ENCODE measurements at places on chromosomes 2 and 18.

GRCh38 chr2:28956415-28956826 is 24.7 kb upstream of the TOGARAM2 start:
- peak; percentile 33 for DNase-seq

DNA sequence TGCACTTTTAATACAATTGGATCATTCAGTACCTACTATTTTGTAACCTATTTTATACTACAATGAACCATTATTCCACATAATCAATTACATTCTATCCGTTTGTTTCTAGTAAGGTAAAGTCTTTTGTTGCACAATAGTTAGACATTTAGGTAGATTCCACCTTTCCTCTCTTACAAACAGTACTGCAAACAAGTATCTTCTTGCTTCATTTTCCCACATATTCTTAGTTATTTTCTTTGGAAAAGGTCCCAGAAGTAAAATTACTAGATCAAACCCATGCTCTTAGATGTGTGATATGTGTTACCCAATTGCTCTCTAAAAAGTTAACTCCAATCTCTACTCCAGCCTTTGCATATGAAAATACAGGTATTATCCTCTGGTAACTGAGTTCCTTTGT is 49.6 kb downstream of the SPIRE1 start:
- DNase-seq = no peak

- DNase-seq = peak; percentile 32
These were observed 27.7 kb upstream of the SMCHD1 start for GRCh38 chr18:2627821-2628276.

DNA sequence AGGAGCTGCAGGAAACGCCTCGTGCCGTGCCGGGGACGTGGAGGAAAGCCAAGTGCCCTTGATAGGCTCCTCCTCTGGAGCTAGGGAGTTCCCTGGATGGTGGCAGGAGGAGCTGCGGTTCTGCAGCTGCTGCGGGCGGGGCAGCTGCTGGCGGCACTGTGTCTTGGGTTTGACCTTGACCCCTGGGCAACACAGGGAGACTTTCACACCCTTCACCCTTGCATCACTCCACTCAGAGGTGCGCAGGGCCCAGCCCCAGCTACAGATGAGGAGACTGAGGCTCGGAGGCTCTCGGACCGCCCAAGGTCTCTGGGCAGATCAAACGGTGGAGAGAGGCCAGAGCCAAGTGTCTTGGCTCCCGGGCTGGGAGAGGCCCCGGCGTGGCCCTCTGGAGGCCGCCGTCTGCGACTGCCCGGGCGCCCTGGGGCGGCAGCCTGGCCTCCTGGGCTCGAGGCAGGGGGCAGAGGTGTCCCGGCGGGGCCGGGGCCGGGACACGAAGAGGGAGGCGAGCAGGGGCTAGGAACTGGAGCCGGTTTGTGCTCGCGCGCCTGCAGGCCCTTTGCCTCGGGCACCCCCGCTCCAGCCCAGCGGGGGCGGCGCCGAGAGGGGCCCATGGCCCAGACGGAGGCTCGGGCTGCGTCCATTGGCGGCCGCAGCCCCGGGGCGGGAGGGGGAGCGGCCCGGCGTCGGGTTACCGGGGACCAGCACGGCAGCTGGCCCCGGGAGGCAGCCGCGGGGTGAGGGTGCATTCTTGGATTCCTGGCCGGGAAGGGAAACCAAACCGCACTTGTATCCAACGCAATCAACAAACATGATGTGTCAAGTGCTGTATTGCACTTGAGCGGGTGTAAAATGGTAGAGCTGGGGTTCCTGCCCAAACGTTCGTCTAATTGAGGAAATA is 129.6 kb upstream of the SLC1A4 start:
- peak; percentile 26 for DNase-seq

DNA sequence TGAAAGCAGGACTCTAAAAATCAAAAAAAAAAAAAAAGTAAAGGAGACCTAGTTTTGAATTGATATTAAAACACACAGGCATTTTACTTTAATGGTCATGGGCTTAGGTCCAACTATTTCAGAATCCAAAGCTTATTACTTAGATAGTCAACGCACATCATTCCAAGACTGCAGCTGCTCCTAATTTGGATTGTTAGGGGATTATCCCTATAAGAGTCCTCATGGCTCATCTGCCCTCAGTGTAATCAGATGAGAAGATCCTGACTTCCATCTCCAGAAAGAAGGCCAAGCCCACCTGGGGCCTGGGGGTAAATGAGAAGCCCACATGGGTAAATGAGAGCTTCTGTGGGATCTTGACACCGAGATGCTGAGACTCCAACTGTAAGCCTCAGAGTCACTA is 424.2 kb downstream of the NRXN1 start:
- no peak for DNase-seq

- DNase-seq = no peak
These were observed 16.6 kb downstream of the SP110 start for GRCh38 chr2:230203110-230203676.

DNA sequence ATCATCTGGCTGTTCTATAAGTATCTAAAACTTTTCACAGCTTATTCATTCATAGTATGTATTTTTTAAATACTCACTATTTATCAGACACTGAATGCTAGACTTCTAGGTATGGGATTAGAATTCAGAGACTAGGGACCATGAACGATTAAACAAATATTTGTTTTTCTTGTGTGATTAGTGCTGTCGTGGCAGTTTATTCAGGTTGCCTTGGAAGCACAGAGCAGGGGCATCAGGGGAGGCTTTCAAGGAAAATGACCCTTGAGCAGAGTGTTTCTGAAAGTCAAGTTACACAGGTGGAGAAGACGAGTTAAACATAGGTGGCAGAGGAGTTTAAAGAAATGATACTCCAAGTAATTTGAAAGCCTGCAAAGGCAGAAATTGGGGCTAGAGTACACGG is 5.7 kb downstream of the SPOPL start:
- DNase-seq = no peak

- DNase-seq = peak; percentile 63
These were observed at the start of gene LDLRAD4 for GRCh38 chr18:13218368-13218991. Gene LDLRAD4 (plus strand): TSS chr18:13218760.

- DNase-seq = no peak
These were observed 150.0 kb downstream of the RNF152 start for GRCh38 chr18:61742565-61743429.

GRCh38 chr18:58682429-58683069 is 11.3 kb downstream of the MALT1 start:
- DNase-seq = no peak

DNA sequence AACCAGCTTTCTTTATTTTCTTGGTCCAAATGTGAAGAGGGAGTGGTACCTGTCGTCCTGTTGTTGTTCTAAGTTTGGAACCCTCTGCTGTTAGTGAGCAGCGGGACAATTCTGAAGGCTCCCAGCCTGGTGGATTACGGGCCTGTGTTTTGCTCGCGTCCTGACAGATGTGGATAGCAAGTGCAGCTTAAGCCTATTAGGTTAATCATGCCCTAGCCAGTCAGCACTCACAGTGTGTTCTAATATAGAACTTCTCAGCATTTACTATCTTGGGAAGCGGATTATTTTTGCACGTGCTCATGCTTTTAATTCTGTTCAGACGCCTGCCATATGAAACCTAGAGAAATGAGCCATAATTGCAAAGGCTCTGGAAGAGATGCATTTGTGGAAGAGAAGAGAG is at the start of gene PCARE:
PCARE (minus strand) TSS at position 113 of the 400 bp plus-strand sequence. CDS start 262 bp downstream, outside the sequence.
- DNase-seq = no peak

GRCh38 chr2:104428155-104428554 is 425.8 kb upstream of the POU3F3 start:
- no peak for DNase-seq

- no peak for DNase-seq
These were observed 55.5 kb downstream of the PRKCE start for GRCh38 chr2:45707006-45707405.

DNA sequence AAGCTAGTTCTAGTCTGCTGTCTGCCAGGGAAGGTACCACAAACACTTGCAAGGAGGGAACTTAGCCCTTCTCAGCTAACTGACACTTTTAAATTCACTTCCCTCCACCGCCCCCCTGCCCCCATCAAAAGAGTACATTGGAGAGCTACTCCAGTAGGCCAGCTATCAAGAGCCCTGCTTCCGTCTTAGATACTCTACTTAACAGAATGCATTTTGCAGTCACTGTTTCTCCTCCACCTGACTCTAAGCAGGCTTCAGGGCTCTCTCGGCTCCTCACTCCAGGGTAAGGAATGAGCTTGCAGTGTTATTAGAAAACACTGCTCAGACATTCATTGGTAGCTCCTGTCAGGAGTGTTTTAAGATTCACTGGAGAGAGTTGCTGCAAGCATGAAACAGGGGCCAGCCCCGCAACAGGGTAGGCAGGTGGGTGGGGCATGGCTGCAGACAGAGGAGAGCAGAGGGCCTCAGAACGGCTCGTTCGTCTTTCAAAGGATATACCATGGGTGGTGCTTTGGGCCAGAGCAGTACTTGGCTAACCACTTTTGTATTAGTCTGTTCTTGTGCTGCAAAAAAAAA is 35.3 kb upstream of the PDCL3 start:
- DNase-seq = no peak

GRCh38 chr2:213086571-213086970 is 64.8 kb downstream of the IKZF2 start:
- DNase-seq = no peak

GRCh38 chr2:206937555-206937954 is 1.8 kb upstream of the CPO start:
- DNase-seq = no peak

GRCh38 chr18:32422978-32423740 is 47.5 kb downstream of the GAREM1 start:
- DNase-seq = no peak

GRCh38 chr18:6044773-6045172 is 149.5 kb upstream of the TMEM200C start:
- no peak for DNase-seq

DNA sequence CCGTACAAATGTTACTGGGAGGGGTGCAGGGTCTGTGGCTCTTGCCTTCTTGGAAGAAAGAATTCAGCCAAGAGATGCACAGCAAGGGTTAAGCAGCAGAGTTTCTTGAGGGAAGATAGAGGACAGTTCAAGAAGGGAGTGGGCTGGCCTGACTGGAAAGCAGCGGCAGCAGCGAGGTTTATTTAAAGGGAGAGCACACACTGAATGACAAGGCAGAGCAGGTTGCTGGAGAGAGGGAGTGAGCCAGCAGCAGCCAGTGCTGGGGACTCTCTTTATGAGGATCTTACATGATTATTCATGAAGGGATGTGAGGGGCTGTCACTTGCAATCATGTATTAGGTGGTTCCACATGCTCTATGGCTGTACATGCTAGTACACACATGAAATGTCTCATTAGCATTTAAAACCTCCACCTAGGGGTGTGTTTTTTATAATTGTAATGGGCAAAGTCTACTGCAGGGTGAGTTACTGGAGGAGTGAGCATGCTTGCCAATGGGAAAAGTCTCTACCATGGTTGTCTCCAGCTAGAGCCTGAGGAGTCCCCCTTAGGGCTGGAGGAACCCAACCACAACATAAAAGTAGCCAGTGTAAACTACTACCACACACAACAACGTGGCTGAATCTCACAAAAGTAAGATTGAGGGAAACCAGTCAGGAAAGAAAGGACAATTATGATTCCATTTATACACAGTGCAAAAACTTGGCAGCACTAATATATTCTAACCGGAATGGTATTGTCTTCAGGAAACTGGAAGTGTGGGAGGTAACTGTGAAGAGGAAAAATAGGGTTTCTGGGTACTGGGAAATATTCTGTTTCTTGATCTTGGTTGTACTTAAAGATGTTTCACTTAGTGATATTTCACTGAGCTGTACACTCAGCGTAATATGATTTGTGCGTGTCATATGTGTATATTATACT is 87.6 kb upstream of the FAM110C start:
- no peak for DNase-seq

GRCh38 chr18:62975785-62976184 is 260.4 kb downstream of the PHLPP1 start:
- DNase-seq = no peak

DNA sequence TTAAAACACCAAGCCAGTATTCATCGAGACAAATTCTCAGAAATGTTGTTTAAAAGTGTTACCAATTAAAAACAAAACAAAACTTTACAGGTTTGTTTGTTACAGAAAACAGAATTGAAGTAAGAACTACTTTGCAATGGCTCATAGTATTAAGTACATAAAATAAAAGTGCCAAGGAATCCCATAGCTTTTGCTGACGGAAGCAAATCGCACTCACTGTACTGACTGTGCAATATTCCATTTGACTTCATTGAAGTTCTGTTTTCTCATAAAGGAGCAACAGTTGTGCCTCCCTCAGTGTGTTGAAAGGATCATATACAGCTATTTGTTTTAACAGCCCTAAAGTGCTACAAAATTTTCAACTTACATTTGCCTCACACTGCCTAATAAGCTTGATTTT is 507.8 kb downstream of the SPAG16 start:
- DNase-seq = no peak

DNA sequence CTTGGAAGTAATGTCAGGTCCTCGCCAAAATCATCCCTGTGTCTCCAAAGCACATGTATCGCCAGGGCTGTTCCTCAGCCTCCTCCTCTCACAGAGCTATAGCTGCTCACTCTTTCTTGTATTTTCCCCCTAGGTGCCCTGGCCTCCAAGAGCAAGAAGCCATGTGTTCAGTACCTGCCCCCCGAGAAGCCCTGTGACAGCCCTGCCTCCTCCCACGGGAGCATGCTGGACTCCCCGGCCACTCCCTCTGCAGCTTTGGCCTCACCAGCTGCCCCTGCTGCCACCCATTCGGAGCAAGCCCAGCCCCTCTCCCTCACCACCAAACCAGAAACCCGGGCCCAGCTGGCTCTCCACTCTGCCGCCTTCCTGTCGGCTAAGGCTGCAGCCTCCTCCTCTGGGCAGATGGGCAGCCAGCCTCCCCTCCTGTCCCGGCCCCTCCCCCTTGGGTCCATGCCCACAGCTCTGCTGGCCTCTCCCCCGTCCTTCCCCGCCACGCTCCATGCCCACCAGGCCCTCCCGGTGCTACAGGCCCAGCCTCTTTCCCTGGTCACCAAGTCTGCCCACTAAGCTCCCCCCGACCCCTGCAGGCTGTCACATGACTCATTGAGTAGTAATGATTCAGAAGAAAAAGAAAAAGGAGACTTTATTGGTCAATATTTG is 18.8 kb downstream of the TGOLN2 start:
- no peak for DNase-seq

DNA sequence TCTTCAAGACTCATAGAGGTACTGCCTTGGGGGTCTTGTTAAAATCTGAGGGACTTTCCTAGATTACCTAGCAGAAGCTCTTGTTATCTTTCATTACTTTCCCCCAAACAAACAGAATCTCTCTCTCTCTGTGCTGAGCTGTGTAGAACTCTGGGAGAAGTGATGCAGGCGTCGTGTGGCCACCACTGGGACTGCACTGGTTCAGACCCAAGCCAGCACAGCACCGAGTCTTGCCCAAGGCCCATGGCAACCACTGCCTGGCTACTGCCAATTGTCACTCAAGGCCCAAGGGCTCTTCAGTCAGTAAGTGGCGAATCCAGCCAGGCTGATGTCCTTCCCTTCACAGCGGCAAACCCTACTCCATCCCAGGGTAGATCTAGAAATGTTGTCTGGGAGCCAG is 28.6 kb downstream of the PPP1R1C start:
- no peak for DNase-seq

DNA sequence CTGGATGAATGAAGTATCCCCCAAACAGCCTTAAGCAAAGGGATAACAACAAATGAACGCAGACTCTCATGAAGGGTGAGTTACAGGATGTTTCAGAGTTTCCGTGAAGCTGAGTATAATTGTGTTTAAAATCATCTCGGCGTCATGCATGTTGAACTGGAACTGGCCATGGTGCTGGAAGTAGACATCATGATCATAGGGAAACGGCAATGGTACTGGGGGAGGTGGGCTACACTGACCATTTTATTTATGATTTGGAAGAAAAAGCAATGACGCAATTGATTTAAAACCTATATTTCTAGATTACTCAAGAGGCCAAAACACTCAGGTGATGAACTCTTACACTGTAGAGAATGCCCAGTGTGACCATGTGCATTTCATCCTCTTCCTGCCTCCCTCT is 387.9 kb upstream of the MYT1L start:
- DNase-seq = no peak

- no peak for DNase-seq
These were observed 6.2 kb downstream of the PXDN start for GRCh38 chr2:1738163-1738562.

All from stimulated activated naive CD8-positive, alpha-beta T cell treated with anti-CD3 and anti-CD28 coated beads, Interleukin-15, amount 100 ng/mL, for 72 hours (primary cell).